Fibroblast of skin of scalp (primary cell): ENCODE measurements at places on chromosomes 5 and 9.

GRCh38 chr5:125081101-125081500, 334.7 kb upstream of the ZNF608 start:
- DNase-seq: no peak

DNA sequence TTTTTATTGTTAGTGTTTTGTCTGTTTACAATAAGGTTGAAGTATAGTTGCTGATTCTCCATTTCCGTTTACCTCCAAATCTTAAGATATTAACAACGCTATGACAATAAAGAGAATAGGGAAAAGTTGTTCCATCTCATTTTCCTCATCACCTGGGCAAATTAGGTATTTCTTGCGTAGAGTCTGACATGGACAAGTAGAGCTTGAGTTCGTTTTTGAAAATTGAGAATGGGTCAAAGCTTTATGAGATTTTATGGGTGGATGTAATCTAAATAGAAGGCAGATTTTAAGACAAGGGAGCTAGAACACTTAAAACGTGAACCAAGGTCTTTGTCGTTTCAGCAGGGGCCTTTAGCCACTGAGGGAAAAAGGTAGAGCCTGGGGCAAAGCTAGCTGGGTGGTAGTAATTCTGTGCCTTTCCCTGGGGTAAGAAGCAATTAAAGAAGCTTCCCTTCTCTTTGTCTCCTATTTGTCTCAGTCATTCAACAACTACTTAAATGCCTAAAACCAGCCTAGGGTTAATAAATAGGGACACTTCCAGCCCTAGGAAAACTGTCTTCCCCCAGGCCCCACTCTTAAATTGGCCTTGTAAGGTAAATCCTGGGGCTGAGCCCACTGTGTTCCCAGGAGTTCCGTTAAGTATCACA, 551 bp upstream of the CAAP1 start:
- DNase-seq: no peak

- peak; percentile 54 for DNase-seq
These were observed 53.4 kb downstream of the INIP start for GRCh38 chr9:112664531-112664930.

- peak; percentile 46 for DNase-seq
These were observed 207.2 kb downstream of the ENC1 start for GRCh38 chr5:74433255-74433895.

DNA sequence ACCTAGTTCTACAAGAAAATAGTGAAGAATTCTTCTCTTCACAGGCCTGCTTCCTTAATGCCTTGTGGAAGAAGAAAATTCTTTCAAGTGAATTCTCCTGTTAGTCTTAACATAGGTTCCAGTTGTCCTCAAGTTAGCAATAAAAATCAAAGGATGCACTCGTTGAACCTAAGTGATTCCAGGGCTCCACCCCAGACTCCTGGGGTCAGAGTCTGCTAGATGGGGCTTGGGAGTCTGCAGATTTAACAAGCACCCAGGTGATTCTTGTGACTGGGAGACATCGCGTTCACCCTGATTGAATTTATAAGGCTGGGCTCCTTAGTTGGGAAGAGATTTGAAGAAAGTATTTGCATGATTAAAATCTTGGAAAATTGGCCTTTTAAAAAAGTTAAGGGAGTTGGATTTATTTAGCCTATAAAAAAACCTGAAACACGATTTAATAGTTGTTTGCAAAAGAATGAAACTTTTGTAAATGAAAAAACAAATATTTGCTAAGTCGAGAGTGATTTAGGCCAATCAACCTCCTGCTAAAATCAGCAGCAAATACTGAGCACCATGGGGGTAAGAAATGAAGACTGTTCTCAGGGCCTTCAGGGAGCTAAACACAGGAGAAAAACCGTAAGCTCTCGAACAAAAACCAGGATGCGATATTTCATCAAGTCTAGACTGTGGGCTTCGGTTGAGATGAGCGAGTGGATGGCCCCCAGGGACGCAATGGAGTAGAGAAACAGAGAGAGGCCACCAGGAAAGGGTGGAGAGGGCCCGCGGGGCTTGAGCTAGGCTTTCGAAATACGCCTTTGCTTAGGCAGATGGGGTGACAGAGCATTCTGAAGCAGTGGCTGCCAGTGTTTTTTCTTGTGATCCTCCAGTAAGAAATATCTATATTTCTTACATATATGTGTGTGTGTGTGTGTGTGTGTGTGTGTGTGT, 86.9 kb upstream of the TTC23L start:
- peak; percentile 59 for DNase-seq

- peak; percentile 94 for DNase-seq
These were observed 140.2 kb upstream of the LPAR1 start for GRCh38 chr9:111178331-111179055.

DNA sequence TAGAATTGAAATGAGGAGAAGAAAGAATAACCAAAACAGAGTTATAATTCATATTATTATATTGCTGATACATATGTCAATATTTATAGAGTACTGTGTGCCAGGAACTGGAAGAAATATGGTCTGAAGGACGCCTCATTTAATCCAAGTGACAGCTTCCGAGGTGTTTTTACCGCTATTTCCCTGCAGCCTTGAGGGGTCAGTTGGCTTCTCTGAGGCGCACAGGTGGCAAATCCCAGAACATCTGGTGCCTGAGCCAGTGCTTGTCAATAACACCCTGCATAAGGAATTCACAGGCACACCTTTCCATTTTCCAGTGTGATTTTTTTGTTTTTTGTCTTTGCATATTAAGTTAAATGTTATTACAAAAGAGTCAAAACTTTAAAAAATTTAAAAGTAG, 43.3 kb upstream of the CTSL start:
- no peak for DNase-seq

DNA sequence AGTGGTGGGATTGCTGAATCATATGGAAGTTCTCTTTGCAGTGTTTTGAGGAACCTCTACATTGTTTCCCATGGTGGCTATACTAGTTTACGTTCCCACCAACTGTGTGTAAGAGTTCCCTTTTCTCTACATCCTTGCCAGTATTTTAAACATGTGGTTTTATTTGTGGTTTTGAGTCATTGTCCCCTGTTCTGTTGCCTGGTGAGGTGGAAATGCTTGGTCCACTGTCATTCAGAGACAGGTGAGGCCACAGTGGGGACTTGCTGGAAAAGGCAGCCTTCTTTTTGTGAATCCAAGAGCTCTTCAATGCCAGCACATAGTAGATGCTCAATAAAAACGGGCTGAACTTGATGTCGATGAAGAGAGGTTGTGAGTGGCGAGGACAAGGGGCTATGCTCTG, 44.2 kb downstream of the SH3PXD2B start:
- peak; percentile 67 for DNase-seq

GRCh38 chr5:76445063-76445462, 42.0 kb downstream of the IQGAP2 start:
- no peak for DNase-seq

GRCh38 chr5:96141749-96142148, 180.1 kb upstream of the ELL2 start:
- peak; percentile 26 for DNase-seq

GRCh38 chr5:131377785-131378325, 114.0 kb downstream of the CDC42SE2 start:
- DNase-seq: peak; percentile 73

DNA sequence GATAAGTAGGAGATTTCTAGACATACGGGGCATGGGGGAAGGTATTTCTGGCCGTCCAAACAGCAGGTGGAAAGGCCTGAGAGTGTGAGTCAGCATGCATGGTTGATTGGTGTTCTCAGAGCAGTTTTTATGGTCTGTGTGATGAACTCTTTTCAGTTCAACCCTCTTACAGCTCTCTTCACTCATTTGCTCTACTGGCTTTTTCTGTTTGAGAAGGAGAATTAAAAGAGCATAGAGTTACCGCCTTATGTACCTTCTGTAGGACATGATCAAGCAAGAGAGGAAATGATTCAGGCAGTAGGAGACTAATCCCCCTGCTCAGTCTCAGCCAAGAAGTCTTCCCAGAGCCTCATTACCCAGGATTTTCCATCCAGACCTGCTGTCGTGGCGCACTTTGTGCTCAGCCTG, 92.4 kb downstream of the PRDM6 start:
- DNase-seq: no peak
